CD4-positive, alpha-beta T cell treated with Interleukin-17A for 1 hour (primary cell): ENCODE measurements at places on chromosomes 3 and 15.
A peak's percentile ranks its signal among the peaks of the same experiment; 100 is the strongest.

DNA sequence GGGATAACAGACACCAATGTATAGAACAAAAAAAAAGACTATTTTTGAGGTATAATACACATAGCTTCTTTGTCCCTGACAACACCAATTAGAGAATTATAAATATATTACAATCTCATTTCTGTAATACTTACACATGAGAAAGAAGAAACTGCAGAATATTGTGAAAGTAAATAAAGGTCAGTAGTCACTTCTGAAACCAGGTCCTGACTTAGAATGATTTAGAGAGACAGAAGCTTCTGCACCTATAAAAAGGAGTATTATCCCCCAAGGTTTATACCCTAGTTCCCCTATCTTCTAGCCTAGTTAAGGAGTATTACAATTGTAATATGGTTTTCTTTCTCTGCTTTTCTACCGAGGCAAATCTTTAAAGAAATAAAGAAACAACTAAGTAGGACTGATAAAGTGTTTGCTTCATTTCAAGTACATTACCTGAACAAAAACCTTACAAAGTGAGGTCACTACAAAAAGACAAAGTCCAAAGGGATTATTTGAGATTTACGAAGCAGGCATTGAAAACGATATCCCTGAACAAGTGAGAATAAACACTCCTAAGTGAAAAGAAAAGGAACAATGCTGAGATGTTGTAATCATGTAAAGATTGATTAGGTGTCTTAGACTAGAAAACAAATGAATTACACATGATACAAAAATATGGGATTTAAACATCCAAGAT lies 103.0 kb downstream of the GBE1 start:
- DNase-seq, result no peak

- no peak for DNase-seq
These were observed 54.6 kb upstream of the MYZAP start for GRCh38 chr15:57537072-57537471.

- no peak for DNase-seq
These were observed 620 bp upstream of the TTC23 start for GRCh38 chr15:99250001-99250400.

GRCh38 chr3:169772897-169773816 lies at the start of gene MYNN:
MYNN (plus strand) TSS chr3:169773396; CDS start chr3:169774296, 900 bp downstream.
- peak; percentile 93 for DNase-seq

- no peak for DNase-seq
These were observed 4.9 kb upstream of the P3H2 start for GRCh38 chr3:190125436-190126068.

DNA sequence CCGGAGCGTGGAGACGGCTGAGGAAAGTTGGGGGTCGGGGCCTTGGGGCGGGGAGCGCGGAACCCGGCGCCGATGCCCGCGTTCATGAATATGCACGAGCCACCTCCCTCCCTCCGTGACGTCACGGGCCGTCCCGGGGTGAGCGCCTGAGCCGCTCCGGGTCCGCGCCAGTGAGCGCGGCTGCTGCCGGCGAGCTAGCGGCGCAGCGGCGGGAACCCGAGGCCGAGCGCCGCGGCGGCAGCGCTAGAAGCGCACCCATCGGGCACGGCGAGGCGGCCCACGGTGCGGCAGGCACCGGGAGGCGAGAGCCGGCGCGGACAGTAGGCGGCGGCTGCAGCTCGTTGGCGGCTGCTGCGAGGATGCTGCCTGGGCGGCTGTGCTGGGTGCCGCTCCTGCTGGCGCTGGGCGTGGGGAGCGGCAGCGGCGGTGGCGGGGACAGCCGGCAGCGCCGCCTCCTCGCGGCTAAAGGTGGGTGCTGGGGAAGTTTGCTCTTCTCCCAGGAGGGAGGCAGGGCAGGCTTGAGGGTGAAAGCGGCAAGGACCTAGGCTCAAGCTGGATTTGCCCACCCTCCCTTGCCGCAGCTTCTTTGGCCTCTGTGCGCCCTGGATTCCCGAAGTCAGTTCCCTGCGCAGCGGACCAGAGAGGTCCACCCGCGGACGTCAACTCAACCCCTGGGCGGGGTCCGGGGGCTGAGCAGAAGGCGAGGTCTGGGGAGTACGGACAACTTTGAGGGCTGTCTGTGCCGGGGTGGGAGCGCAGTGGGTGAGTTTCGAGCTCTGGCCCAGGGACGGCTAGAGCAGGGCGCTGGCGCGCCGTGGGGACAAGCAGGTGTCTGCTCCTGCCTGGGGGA lies at the start of gene CLSTN2:
TSS of gene CLSTN2 (plus strand) at position 170 of the 850 bp plus-strand sequence.
- DNase-seq, result no peak

- no peak for DNase-seq
These were observed 58.9 kb upstream of the LIMD1 start for GRCh38 chr3:45535665-45536064.

DNA sequence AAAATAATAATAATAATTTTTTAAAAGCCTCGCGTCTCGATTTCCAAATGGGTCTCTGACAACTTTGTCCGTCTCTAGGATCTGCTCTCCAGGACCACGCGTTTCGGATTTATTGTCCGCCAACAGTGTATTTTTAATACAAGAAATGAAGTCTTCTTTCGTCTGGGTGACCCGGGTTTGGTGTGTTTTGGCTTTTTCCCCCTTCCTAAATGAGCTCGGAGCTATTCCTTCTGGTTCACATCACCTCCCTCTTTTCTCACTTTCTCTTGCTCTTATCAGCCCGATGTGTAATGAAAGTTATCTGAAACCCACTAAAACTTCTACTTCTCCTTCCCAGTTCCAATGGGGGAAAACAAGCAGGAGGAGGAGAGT lies 516.7 kb downstream of the MECOM start:
- DNase-seq, result no peak

DNA sequence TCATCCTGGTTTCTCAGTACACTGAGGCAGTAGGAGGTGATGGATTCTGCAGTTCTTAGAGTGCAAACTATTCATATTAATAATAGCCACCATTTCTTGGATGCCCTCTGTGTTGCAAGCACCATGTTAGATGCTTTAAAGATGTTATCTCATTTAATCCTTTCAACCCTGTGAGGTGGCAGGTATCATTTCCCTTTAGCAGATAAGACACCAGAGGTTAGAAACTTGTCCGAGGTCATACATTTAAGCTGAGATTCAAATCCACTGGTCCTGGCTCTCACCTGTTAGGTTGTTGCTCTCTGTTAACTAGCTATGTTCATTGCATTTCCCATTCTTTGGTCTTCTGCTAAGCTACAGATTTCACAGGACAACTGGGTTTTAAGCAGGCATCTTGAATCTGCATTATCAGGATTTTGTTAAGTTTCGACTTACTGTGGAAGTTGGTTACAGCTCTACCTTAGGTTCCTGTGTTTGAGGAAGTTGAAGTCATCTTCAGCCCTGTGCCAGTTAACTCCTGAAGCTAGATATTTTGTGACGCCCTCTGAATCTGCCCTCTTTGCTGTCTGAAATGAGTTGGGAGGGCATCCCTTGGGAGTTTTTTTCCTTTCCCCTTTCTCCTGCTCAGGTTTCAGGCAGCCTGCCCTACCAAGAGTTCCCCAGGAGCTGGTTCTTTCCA lies 6.4 kb downstream of the PDE8A start:
- peak; percentile 26 for DNase-seq

GRCh38 chr3:17995769-17996168 lies 253.3 kb upstream of the TBC1D5 start:
- DNase-seq, result no peak

DNA sequence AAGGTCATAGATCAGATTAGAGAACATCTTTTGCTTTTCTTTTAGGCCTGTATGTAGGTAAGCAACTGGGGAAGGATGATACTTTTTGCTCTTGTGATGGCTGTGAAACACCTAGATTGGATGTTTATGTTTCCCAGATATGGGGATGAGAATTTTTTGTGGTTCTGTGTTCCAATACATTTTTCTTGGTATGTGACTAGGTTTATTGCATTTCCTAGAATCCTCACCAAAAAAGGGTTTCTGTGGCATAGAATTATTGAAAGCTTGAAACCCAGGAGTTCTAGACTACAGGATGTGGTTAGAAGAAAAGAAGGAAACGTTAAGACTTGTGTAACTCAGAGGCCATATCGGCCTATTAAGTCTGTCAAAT lies 25.8 kb downstream of the OXNAD1 start:
- peak; percentile 58 for DNase-seq

- no peak for DNase-seq
These were observed 186.7 kb downstream of the NLGN1 start for GRCh38 chr3:173584093-173584837.

- no peak for DNase-seq
These were observed 34.0 kb upstream of the CCDC174 start for GRCh38 chr3:14617508-14618023.

DNA sequence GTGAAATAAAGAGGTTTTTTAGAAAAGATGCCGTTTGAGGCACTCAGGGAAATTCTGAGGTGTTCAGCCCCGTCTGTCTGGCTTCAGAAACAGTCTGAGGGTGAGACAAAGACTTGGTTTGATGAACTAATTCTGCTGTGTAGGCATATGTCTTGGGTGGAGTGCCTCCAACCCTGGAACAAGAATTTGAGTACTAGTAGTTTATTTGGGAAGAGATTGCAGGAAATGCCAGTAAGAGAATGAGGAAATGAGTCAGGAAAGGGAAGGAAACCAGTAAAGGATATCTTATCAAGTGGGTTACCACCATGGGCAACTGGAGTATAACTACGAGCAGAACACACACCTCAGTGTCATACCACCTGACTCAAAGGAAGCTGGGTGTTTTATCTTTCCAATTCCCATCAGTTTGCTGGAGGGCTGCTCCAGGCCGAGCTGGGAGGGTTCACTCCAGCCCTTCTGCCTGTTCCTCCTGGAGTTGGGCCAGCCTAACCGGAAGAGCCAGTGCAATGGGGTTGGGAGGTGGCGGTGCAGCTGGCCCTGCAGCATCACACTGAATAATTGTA lies 75.3 kb downstream of the TGFBR2 start:
- no peak for DNase-seq

GRCh38 chr3:101640256-101640655 lies 36.7 kb downstream of the ZBTB11 start:
- DNase-seq, result no peak

GRCh38 chr15:75945953-75946352 lies 42.3 kb downstream of the FBXO22 start:
- no peak for DNase-seq

DNA sequence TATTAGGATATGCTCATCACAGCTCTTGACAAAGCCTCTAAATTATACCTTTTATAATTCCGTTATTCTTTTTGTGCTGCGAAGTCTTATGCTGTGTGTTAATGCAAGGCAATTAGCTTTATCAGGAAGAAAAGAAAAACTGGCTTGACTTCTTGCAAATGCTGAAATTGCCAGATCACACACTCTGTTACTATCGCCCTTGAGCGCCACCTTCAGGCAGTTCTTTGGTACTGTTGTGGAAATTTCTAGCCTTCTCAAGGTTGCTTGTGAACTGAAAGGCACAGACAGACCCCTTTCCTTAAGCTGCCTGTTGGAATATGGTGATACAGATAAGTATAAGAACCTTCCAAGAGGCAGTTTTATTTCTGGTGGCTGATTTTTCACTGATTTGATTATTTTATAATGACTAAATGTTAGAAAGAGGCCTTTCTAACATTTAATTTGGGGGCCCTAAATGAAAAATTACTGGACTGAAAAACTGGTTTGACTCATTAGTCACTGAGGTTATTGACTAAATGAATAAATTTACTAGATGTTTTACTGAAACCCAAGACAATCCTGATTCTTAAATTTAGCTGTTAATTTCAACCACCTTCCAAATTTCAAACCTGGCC lies 126.2 kb upstream of the RASGRP1 start:
- peak; percentile 88 for DNase-seq

DNA sequence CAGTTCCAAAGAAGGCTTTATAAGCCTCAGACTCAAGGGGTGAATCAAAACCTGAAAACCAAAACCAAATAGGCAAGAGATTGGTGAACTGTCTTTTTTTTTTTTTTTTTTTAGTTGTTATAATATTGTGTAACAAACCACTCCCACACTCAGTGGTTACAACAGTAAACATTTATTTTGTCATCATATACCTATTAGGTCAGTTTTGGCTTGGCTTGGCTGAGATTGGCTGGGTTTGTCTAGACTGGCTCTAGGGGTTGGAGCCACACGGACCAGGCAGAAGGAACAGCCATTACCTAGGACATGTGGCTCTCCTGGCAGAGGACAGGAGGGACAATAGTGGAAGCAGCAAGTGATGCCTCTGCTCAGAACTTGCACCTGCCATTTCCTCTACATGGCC lies 26.4 kb upstream of the RYR3 start:
- DNase-seq, result no peak

- no peak for DNase-seq
These were observed 563.6 kb upstream of the NAALADL2 start for GRCh38 chr3:174295306-174296092.

DNA sequence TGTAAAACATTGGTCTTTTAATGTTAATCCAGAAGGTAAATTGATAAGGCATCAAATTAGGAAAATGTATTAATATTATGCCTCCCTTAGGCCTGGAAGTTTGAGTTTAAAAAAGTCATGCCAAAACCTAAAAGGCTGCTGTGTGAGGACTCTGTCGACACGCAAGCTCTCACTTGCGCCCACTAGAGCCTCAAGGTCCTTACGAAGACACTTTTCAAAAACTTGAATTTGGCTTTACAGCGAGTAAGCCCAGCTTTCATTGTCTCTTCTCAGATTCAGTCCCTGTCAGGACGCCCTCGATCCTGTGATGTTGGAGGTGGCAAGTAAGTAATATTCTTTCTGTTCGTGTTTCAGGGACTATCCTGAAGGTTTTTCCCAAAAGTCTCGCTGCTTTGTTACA lies 89.7 kb downstream of the CRTC3 start:
- no peak for DNase-seq

DNA sequence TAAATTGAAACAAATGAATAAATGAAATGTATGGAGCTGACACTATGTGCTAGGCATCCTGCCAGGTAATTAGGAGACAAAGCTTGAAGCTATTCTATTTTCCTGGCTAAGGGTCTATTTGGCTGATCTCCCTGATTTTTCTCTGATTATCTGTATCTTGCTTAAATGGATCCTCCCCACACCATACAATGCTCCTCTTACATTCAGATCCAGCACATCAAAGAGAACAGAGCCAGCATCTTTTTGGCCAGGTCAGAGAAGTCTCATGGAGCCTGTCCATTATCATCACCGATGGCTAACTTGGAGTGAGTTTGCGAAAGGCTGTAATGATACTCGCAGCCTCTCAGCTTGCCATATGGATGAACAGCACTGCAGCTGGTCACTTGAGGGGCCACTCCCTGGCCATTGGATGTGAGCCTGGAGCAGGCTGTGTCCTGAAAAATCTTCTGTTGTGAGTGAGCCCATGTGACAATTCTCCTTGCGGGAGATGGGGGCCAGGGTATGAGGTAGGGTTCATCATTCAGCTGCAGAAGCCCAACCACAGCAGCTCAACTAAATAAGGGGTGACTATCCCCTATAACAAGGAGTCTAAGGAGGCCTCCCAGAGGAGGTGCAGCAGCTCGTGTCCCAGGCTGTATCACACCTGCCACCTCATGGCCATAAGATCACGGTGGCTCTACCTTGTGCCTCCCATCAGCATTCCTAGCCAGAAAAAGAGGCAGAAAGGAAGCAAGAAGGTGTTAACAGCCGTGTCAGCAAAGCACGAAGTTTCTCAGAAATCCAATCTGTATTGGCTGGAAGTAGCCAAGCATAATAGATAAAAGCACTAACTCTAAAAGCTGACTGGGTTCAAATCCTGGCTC lies 69.3 kb upstream of the ST8SIA2 start:
- DNase-seq, result no peak

DNA sequence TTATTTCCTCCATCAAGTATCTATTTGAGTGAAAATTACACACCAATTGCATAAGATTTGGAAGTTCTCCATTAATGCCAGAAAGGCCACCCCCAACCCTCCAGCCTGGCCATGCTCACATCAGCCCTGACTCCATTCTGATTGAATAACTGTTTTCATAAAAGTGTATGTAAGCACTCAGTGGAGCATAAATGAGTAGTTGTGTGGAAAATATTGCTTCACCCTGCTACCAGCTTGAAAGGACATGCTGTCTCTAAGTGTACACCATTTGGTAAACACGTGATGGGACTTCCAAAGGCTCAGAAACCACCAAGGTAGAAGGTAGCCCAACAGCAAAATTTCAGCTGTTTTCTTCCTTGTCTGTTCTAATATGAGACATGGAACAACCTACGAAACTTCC lies 393.8 kb downstream of the ZNF385D start:
- DNase-seq, result no peak
